ENCODE measurements at places on chromosomes 2 and 18.
A peak's percentile ranks its signal among the peaks of the same experiment; 100 is the strongest.

GRCh38 chr2:76861708-76862107 is 660.5 kb downstream of the LRRTM4 start:
- DNase-seq = no peak

GRCh38 chr2:162226836-162227235 is 16.4 kb downstream of the FAP start:
- DNase-seq = no peak

DNA sequence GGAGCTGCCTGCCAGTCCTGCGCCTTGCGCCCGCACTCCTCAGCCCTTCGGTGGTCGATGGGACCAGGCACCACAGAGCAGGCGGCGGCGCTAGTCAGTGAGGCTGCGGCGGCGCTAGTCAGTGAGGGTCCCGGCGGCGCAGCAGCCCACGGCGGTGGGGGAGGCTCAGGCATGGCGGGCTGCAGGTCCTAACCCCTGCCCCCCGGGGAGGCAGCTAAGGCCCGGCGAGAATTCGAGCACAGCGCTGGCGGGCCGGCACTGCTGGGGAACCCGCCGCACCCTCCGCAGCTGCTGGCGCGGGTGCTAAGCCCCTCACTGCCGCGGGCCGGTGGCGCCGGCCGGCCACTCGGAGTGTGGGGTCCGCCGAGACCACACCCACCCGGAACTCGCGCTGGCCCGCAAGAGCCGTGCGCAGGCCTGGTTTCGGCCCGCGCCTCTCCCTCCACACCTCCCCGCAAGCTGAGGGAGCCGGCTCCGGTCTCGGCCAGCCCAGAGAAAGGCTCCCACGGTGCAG is 867.4 kb downstream of the DSC3 start:
- peak; percentile 83 for DNase-seq

- no peak for DNase-seq
Measured at GRCh38 chr18:38646296-38646695, 1080.7 kb upstream of the CELF4 start.

DNA sequence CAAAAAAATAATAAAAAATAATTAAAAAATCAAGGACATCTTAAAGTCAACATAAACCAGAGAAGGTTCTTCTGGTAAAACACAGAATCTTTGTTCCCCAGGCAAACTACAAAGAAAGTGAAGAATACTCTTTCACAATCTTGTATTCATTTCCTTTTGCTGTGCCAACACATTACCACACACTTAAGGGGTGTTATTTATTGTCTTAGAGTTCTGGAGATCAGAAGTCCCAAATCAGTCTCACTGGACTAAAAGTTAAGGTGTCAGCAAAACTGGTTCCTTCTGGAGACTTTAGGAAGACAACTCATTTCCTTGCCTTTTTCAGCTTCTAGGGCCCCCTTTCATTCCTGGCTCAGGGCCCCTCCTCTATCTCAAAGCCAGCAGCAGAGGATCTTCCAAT is 12.2 kb upstream of the CAB39 start:
- no peak for DNase-seq

GRCh38 chr18:78983512-78983911 is 3.9 kb downstream of the SALL3 start:
- DNase-seq = no peak

- peak; percentile 49 for DNase-seq
Measured at GRCh38 chr2:102975996-102976975, 214.5 kb downstream of the TMEM182 start.

GRCh38 chr2:16386431-16386830 is 279.2 kb downstream of the CYRIA start:
- no peak for DNase-seq

DNA sequence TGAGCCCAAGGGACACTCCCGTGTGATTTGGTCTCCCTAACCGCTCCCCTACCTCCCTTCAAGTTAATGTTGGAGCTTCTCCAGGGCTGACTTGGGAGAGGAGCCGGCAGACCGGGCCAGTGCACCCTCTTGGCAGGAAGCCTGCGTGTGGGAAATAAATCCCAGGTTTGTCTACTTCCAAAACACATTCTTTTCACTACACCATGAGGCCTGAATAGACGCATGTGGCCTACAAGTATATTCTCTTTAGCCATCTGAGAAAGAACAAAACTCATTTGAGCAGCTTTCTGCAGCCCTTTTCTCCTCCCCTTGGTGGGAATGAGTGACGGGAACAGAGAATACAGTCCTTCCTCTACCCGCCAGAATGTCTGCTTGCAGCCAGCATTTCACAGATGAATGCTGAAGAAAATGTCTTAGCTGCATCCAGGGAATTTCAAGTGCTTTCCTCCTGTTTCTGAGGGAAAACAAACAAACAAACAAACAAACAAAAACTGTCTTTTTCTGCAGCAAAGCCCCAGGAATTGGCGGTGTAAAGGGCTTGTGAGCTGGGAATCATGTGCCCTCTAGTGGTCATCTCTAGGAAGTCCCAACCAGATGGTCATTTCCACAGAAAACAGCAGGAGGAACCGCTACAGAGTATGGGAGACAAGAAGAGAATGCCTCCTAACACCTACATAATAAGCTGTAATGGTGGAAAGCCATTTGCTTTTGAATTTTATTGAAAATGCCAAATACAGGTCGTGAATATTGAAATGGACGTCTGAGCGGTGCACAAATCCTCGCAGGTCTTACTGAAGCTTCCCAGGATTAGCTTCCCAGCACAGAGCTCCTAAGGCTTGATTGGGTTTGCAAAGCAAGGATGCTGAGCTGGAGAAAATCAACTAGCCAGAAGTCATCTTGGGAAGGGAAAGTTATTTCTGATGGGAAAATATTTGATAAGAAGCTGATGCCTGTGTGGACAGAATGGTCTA is 41.2 kb upstream of the DAPL1 start:
- peak; percentile 57 for DNase-seq

DNA sequence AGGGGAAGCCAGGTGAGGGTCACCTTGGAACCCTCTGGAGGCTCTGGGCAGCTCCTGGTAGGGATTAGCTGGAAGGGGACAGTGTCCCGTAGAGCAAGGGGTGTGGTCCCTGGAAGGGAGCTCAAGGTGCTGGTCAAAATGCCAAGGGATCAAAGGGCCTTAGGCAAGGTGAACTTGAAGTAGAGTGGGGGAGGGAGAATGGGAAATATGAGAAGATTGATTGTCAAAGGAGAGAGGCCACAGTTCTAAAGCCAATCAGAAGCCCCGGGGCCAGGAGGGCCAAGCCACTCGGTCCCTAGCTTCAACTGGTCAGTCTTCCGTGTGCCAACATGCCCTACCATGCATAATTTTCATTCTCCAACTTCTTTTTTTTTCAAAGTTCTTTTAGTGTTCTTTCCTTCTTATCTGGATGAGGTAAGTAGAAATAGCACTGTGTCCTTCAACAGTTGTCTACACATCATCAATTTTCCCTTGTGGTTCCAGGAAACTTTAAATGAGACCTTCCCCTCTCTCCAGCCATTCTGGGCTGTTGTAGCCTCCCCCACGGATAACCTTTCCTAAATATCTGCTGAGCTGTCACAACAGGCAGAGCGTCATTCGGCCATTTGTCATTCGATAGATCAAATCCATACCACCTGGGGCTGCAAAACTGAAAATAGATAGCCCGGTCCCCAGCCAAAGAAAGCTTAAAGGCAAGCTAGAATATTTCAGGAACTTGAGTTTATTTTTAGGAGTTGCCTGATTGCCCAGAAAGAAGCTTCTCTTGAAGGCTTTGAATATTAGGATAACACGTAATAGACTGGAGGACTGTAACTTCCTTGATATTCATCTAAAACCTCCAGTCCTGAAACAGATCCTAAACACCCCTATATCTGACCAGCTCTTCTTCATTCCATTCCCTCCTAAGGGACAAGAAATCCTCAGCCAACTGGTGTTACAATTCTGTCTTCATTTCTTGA is 83.3 kb downstream of the ALPK2 start:
- no peak for DNase-seq

All from NCI-H510A treated with DMSO at 0.1 percent for 48 hours (cell line).